ENCODE measurements at places on chromosomes 2 and 18.

- no peak for DNase-seq
Measured at GRCh38 chr2:112047537-112048235, 7.4 kb upstream of the TMEM87B start.

DNA sequence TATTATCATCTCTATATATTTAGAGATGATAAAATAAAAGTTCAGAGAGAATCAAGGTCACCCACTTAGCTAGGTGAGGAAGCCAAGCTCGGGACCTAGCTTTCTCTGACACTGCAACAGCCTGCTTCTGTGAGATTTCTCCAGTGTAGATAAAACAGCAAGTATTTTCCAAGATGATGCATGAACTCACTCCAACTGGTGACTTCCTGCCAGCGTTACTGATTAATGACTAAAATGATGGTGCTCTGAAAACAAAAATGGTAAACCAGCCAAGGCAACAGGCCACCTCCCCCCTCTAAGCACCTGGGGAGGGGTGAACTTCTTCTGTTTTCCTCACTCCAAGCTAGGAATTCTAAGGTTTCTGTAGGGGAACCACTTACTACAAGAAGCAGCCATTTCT is 510.2 kb upstream of the ID2 start:
- no peak for DNase-seq

- DNase-seq = no peak
Measured at GRCh38 chr2:226691255-226691654, 108.4 kb downstream of the IRS1 start.

GRCh38 chr2:133495226-133495625 is 73.0 kb downstream of the NCKAP5 start:
- DNase-seq = no peak

DNA sequence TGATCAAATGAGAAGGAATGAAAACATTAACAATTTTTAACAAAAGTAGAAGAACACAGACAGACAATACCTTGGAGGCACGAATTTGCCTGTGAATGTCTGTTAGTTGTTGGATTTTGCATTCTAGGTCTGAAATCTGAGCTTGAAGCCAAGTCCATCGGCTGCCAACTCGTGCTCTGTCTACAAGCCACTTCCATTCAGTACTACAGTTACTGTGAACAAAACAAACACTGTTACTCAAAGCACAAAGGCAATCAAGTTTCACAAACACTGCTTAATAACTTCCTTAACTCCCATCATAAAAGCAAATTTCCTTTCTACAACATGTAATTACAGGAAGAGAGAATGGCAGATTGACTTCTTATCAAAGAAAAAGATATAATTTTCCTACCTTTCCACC is 42.2 kb downstream of the KANSL1L start:
- no peak for DNase-seq

DNA sequence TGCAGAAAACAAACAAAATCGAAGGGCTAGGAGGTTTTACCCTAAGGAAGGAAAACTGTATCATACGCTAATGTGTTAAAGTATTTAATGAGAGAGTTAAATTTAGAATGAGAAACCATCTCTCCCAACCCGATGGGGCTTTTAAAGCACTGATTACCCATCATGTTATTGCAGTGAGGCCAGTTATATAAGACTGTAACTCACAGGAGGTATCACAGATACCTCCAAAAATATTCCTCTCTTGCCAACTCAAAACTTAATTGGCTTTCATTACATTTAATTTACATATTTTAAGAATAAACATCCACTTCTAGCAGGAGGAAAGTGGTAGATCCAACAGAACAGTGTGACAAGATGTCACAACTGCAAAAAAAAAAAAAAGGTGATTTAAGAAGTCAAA is 56.3 kb downstream of the RPL31 start:
- no peak for DNase-seq

DNA sequence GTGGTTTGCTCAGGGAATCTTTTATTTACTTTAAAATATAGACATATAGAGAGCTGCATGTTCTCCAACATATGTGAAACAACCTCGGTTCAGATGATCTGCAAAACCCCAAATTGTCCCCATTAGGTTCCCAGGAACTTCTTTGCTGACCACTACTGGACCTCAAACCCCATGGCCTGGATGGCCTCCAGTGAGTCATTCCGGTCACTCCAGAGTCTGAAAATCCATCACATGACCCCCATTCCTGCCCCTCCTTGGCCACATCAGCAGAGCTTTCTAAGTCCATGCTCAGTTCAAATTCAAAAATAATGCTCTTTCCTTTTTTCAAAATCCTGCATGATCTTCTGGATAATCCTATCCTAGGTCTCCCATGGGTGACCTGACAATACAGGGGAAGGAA is 271.0 kb downstream of the TNS1 start:
- no peak for DNase-seq

DNA sequence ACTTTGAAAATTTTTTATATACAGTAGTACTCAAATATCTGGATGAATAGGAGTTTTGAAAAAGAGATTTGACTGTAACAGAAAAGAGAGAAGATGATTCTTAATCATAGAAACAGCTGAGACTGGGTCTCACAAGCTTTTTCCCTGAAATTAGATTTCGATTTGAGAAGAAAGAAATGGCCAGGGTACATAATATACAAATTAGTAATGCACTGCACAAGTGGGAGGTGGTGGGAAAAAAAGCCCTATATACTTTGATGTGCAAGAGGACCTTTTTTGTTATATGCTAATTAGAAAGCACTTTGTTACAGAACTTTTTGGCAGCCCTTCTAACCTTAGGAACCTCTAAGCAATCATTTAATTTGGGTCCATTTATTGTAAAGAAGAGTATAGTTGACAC is 62.9 kb downstream of the EML4 start:
- DNase-seq = no peak

- no peak for DNase-seq
Measured at GRCh38 chr2:121130301-121130850, 154.6 kb downstream of the TFCP2L1 start.

DNA sequence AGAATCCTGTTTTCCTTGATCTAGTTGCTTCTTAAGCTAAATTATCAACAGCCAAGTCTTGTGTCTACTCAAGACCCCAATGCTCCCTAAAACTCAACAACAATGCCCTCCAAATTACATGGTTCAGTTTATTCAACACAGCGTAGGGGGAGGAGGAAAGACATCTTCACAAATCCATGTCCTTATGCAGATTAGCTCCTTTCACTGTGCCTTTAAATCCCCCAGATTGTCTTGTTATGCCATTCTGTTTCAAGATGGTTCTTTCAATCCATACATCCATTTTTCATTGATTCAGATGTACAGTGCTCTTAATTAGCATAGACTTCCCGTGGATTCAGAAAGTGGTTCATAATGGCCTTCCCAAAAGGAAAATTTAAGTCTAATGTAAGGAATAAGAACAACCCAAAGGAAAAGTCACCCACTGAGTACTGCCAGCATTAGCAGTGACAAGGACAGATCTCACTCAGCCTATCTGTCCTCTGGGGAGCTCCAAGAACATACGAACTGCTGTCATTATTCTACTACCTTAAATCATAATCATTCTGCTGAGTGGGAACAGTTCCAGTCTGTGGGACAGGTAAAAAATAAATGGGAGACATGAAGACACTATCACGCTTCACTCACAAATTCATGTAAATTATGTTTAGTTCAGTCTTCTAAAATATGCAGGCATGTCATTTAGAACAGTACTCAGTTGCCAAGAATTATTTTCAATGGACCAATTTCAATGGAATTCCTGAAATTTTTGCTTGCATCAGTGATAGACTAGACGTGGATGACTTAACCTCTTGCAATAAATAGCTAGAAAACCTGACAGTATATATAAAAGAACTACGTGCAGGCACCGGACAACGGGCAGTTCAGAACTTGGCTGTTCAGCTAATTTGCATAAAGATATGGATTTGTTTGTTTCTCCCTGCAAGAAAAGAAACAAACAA is 58.9 kb upstream of the RNU4ATAC start:
- no peak for DNase-seq

DNA sequence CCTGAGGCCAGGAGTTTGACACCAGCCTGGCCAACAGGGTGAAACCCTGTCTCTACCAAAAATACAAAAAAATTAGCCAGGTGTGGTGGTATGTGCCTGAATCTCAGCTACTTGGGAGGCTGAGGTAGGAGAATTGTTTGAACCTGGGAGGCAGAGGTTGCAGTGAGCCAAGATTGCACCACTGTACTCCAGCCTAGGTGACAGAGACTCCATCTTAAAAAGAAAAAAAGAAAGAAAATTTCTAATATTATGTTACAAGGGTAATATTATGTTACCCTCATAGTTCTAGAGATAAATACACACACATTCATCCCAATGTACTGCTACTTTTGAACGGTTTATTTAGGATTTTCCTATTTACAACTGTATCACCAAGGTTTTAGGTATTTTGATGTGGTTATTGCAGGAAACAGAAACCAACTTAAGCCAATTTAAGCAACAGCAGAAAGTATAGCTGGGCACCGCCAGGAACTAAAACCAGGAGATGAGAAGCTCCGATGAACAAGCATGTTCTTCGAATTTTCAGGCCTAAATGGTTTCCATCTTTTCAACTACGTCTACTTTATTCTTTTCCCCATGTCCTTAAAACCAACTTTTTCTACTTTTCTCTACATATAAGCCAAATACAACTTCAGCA is 11.8 kb upstream of the ROCK1 start:
- no peak for DNase-seq

DNA sequence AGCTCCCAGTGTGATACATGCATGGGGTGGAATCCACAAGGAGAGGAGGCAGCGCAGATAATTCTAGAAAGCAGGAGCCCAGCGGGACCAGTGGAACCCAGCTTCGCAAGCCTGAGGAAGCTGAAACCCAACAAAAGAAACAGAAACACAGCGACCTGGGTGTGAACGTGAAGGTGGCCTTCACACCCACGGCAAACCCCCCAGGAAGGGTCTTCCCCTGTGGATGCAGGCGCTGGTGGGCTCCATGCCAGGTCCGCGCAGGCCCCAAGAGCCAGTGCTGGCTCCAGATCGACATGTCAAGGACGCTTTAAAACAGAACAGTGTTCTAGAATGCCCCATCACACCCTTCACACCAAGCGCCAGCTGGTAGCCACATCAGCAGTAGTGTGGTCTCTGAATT is 22.1 kb downstream of the KIF1A start:
- DNase-seq = no peak

DNA sequence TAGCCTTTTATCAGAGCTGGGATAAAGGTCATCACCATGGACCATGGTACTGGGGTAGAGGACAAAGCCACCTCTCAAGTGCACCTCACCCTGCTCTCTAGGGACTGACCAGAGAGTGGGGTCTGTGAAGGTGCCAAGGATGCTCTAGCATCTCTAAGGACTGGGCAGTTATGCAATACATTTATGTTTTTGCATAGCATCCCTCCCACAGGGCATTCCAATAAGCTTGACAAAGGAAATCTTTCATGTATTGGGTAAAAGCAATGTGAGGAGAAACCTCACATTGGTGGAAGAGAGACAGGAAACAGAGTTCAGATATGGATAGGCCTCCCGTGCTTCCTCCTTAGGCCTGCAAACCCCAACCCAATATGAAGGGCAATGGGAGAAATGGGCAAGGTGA is 31.6 kb downstream of the STK39 start:
- no peak for DNase-seq

DNA sequence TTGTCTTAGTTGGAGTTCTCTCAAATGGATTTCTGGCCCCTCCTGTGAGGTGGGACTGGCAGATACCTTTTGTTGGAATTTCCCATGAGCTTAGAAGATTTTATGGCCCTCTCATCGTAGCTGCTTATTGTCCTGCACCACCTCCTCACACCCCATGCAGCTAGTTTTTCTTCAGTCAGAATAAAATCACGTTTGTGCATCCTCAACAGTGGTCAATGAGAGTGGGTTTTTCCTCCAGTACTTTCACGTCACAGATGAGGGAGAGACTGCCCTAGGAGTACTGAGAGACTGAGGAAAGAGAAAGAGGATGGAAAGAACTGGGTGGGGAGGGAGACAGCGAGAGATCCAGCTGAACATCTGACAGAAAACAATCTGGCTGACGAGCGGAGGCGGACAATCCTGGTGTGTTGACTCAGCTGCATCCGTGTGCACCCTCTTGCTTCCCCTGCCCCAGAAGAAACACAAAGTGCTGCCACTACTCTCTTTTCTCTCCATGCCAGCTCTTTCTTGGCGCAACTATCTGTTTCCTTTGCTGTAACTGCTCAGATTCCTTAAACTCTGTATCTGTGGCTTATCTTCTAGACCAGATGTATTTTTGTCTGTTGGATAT is 7.4 kb downstream of the RAPGEF4 start:
- no peak for DNase-seq

DNA sequence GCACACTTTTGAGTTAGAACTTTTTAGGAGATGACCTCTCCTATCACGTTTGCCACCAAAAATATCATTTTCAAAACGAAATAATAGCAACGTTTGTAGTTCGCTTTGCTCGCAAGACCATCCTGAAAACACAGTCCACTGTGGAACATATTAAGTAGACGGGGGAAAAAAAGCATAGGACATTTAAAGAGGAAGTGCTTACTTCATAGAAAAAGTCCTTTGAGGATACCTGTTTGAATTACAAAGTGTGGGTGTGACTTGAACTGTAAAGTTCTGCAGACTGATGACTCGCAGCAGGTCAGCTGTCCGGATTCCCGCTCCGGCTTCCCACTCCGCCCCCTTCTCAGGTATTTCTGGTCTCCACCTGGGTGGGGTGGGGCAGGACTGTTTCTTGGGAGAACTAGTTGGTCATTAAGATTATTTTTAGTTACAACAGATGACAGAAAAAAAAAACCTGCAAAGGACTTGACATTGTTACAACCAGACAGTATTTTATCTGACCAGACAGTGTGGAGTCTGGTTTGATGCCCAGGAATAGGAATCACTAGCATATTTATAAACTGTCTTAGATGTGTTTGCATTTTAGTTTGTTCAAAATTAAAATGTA is 13.3 kb downstream of the CNOT11 start:
- no peak for DNase-seq

- DNase-seq = no peak
Measured at GRCh38 chr2:72973137-72973535, 55.8 kb downstream of the EMX1 start.

- DNase-seq = no peak
Measured at GRCh38 chr2:38035968-38036367, 40.0 kb downstream of the CYP1B1 start.

All from effector CD8-positive, alpha-beta T cell (primary cell).